ENCODE measurements at places on chromosomes 5 and 9. TPM values are rescaled to one million over a fixed set of nuclear protein-coding genes. Genes with fewer than 3 reads are reported as not detected.

PCDHGB1 gene
- total RNA-seq: 6.5 TPM

DNA sequence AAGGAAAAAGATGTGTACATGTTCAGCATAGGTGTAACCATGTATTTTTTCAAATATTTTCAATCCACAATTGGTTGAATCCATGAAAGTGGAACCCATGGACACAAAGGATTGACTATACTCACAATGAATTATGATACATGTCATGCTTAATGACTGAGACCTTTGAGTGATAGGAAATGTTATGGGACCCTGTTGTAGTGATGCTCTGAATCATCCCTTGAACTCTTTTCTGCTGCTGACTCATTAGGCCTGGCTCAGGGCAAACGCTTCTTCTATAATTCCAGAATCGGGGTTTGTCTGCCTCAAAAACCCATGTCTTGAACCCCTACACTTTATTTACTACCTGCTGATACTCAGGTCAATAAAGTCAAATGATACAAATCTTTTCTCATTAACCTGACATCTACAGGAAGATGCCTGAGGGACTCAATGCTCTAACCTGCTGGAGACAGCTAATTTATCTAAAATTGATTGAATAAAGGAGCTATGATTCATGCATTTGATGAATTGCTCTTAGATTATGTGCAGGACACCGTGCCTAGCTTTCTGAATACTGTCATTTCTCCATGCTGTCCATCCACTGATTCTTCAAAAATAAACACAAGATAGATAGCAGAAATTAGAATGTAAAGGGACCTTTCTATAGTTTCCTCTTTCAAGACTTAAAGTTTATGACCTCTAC lies 260.1 kb downstream of the PRELID2 start:
- DNase-seq: no peak

- no peak for DNase-seq
Measured at GRCh38 chr5:127839496-127840197, 136.5 kb downstream of the CCDC192 start.

STARD4 gene
- total RNA-seq: 12.1 TPM

DNA sequence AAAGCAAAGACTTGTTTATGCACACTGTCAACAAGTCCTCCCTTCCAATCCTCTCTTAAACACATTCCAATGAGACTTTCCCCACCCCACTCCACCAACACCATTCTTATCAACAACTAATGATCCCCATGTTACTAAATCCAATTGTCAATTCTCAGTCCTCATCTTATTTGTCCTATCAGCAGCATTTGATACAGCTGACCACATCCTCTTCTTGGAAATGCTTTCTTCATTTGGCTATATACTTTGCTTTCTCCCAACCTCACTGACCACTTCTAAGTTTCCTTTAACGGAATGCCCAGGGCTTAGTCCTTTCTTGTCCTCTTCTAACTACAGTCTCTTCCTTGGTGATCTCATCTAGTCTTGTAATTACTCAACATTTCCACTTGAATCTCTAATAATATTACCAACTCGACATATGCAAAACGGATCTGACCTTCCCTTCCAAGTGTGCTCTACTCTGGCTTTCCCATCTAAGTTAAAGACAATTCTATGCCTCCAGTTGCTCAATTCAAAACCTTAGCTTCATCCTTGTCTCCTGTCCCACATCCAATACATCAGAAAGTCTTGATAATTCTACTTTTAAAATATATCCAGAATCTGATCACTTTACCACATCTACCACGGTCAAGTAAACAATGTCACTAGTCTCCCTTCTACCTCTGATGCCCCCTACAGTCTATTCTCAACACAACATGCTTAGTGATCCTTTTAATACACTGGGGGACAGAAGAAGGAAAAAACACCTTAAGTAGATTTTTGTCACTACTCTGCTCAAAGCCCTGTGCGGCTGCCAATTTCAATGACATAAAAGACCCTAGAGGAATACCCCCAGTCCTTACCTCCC lies 25.5 kb downstream of the AGTPBP1 start:
- DNase-seq: no peak

Data from prostate gland (tissue), 2 donors.